ENCODE measurements at places on chromosomes 5 and 9.

DNA sequence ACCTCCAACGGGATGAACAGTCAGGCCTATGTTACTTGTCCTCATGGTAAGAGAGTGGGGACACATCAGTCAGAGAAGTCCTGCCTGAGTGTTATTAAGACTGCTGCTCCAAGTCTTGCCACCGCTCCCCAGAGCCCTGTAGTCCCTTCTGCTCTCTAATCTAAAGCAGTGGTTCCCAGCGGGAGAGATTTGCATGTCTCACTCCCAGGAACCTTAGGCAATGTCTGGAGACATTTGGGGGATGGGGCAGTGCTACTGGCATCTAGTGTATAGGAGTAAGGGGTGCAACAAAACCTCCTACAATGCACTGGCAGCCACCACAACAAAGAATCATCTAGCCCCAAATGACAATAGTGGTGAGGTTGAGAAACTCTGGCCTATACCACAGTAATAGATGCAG, 2.6 kb upstream of the SVEP1 start:
- DNase-seq: no peak

DNA sequence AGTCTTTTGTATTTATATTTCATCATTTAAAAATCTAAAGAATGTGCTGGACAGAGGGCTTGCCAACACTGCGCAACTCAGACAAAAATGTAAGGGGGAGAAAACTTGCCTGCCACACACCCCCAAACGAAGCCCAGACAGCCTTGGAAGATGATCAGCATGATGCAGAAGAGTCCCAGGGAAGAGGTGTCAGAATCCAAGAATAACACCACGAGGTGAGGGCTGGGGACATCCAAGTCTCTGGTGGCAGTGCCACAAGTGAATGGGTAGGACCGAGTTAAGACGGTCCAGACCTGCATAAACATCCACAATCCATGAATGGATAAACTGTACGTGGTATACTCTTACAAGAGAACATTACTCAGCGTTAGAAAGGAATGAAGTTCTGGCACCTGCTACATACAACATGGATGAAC, 10.4 kb downstream of the EPB41L4B start:
- DNase-seq: peak; percentile 52

DNA sequence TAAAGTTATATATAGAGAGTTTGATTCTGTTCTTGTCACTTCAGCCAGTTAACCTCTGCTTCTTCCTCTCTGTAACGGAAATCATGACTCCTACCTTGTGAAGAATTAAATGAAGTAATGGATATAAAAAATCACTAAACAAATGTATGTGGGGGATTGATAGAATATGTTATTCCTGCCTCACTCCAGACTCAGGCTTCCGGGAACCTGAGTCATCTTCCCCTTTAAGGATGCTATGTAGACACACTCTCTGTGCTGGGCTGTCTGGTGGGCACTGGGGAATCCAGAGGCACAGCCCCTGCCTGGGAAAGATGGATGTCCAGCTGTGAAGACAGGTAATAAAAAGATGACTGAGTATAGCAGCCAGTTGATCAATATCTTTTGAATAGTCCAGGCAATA, 77.4 kb downstream of the ZNF618 start:
- DNase-seq: peak; percentile 84

DNA sequence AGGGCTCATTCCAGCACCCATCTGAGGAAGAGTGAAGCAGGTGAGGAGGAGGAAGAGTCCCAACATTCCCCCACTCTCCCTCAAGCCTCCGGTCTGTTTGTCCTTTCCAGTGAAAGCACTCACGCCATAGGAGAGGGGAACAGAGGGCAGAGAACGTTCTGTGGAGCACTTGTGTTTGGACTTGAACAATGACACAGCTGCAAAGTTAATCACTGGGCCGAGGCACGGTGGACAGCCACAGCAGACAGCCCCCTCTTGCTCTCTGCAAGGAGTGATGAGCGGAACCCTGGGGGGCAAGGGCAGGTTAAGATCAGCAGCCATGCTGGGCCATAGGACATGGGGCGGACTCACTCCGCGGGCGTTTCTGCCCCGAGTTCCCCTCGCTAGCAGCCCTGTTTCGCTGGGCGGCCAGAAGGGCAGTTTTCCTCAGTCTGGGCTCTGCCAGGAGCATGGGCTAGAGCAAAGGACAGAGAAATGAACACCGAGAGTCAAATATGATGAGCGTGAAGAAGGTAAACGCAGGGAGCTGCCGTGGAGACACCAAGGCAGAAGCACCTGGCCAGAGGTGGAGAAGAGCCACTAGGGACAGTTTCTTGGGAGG, 185.7 kb downstream of the GAPVD1 start:
- no peak for DNase-seq

DNA sequence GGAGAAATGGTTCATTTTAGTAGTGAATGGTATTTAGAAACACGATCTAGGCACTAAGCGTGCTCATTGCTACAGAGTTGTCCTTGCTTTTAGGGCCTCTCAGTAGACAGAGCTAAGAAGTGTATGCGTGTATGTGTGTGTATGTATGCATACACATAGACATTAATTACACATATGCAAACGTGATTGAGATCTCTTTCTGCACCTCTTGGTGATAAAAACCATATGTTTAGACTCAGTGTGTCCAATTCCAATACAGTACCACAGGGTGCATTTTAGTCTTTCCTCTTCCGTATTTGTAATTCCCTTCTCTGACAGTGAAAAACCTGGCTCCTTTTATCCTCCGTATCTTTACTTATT, 13.1 kb downstream of the TRIO start:
- DNase-seq: no peak

DNA sequence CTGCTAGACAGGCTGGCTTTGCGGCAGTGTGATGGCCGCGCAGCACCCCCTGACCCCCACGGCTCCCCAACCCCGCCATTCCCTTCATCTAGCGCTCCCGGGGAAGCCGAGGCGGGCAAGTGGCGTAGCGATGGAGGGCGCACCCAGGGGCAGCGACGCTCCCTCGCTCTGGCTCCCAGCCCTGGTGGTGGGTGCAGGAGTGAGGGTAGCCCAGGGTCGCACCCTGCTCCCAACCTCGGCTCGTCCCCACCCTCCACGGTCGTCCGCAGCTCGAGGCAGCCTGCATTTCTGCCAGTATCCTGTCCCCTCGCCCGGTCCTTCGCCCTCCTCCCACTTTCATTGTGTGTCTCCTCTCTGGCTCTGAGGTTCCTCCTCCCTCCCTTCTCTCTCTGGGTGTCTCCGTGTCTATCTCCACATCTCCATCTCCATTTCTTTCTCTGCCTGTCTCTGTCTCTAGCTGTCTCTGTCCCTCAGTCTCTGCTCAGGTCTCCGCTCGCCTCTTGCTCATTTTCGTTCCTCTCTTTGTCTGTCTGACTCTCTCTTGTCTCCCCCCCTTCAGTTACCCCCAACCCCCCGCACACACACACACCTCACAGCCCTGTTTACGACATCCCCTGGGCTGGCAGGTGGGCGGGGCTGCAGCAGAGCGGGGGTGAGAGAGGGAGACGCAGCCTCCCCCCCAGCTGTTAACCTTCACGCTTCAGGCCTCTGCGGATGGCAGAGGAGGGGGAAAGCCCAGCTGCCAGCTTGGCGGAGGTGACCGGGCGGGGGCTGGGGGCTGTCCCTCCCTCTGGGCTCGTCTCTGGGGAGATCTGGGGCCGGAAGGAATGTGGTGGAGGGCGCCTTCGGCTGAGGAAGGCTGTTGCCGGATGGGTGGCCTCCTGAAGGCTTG, 48.7 kb upstream of the PSD2 start:
- DNase-seq: peak; percentile 57
